ENCODE measurements at places on chromosomes 11 and 22.

- peak; percentile 60 for DNase-seq
These were observed 545 bp upstream of the TIRAP start for GRCh38 chr11:126282361-126282735.

GRCh38 chr22:35205961-35206360, 51.3 kb upstream of the HMGXB4 start:
- DNase-seq = no peak

GRCh38 chr11:16191212-16191867, 165.0 kb downstream of the SOX6 start:
- no peak for DNase-seq

DNA sequence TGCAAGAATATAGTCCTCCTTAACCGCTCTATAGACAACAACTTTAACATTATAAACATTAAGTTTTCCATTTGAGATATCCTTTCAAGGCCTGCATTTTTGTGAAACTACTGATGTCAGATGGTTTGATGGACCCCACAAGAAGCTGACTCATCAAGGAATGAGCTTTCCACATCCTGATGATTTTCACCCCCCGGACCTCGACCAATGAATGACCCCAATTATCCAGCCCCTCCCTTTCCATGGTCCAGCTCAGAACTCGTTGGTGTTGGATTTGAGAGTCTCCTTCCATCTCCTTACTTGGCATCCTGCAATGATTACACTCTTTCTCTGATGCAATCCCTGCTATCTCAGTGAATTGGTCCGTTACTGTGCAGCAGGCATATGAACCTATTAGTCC, 31.8 kb upstream of the GUCY1A2 start:
- no peak for DNase-seq

DNA sequence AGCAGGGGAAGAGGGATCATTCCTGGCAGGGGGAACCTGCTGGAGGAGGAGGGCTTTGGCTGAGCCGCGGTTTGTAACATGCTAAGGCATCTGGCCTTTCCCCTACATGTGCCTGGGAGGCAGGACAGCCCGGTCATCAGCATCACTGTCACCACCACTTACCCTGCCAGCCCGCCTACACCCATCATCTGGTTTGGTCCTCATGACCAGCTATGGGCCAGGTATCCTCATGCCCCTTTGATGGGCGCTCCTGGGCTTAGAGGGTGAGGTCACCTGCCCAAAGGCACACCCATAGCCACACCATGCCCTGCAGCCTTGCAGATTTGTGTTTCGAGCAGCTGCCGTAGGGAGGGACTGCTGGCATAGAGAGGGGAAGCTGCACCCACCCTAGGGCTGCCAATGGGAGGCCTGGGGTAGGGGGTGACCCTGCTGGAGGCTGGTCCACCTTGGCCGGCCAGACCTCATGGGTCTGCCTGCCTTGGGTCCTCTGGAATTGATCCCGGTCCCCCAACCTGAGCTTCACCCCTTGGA, 2.6 kb downstream of the MRGPRF start:
- DNase-seq = no peak

- no peak for DNase-seq
These were observed 8.6 kb downstream of the KCNQ1 start for GRCh38 chr11:2453436-2453835.

- DNase-seq = no peak
These were observed 88.2 kb downstream of the SWAP70 start for GRCh38 chr11:9752091-9752490.

DNA sequence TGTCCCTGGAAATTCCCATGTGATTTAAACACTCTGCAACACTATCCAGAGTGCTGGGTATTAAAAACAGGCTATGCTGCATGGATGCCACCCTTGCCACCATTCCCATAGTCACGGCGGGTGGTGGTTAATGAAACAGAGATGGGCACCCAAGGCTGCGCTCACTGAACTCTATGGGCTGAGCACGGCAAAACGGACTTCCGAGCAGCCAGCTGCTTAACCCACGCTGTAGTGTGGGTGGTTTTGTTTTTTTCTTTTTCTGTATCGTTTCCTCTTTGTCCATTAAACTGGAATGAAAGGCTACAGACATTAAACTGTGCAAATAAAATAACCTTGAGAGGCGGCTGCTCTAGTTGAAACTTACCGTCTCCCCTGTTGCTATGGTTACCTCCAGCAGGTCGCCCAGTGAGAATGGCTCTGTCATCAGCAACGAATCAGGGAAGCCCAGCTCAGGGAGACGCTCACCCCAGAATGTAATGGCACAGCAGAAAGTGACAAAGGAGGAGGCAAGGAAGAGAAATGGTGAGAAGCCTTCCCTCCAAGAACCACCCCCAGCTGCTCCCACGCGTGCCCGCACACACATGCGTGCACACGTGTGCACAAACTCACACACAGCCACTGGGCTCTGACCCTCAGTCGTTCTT, 102.1 kb downstream of the C11orf91 start:
- no peak for DNase-seq

- DNase-seq = no peak
These were observed 13.8 kb downstream of the BMAL1 start for GRCh38 chr11:13291361-13291760.

DNA sequence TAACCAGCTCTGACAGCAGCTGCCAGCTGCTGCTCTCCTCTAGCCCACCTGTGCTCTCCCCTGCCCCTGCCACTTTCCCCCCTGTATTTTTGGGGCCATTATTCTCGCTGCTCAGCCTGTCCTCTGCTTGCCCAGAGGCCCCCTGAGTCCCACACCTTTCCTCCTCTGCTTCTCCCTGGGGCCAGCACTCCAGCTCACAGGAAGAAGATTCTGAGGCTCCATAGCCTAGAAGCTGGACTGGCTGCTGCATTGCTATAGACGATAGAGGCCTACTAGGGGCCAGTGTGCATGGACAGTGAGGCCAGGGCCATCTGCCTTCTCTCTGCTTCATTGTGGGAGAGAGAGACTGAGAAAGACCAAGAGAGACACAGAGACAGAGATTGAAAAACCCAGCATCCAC, 679 bp downstream of the OMP start:
- no peak for DNase-seq

GRCh38 chr11:80625563-80625962, 1184.7 kb upstream of the TENM4 start:
- no peak for DNase-seq

- no peak for DNase-seq
These were observed 780 bp downstream of the TRIM44 start for GRCh38 chr11:35663408-35663702.

GRCh38 chr11:65896034-65896999, 3.9 kb downstream of the FOSL1 start:
- DNase-seq = no peak

GRCh38 chr11:128701936-128702335, 8.1 kb downstream of the FLI1 start:
- DNase-seq = no peak

DNA sequence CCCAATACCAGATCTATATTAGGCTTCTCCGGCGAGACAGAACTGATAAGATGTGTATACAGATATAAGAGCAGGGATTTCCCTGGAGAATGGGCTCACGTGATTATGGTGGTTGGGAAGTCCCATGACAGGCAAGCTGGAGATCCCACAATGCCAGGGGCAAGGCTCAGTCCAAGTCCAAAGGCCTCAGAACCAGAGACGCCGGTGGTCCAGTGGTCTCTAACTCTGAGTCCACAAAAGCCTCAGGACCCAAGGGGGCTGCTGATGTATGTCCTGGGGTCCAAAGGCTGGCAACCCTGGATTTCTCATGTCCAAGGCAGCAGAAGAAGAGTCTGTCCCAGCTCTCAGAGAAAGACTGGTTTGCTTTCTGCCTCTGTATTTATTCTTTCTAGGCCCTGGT, 15.8 kb upstream of the OSBPL5 start:
- DNase-seq = no peak

DNA sequence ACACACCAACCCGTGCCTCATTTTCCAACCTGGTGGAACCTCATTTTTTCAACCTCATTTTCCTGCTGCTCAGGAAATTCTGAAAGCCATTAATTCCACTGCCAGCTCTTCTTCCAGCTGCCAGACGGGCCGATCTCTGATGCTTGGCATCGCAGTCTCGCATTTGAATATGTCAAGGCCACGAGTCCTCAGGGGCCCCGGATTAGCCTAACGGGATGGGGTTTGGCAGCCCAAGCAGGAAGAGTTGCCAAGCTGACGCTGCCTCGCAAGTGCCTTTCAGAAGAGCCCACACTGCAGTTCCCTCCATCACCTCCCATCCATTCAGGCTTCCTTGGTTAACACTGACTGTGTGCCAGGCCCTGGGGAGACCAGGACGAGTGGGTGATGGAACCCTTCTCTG, 8.7 kb downstream of the RASD2 start:
- no peak for DNase-seq
